CD4-positive, alpha-beta T cell treated with Interleukin-15 for 4 hours (primary cell): ENCODE measurements at places on chromosomes 7 and 10.

DNA sequence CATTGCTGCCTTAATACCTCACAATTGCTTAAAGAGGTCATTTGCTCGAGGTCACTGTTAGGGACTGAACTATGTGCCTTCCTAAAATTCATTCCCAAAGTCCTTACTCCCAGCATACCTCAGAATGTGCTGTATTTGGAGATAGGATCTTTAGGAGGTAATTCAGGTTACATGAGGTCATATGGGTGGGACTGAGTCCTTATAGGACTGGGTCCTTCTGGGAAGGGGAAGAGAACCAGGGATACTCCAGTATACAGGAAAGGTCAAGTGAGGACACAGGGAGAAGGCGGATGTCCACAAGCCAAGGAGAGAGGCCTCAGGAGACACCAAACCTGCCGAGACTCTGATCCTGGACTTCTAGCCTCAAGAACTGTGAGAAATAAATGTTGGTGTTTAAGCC is 253.3 kb downstream of the PRPF18 start:
- no peak for DNase-seq

DNA sequence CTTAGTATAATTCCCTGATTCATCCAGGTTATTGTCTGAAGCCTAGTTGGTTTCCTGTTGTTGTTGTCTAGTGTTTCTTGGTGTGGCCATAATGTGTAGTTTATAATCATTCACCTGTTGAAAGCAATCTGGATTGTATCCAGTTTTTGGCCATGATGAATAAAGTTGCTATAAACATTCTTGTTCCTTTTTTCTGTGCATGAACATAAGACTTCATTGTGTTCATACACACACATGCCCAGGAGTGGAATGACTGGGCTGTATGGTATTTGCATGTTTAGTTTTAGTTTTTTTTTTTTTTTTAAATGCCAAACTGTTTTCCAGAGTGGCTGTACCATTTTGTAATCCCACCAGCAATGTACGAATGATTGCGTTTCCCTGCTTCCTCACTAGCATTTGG is 349.8 kb downstream of the SDK1 start:
- DNase-seq: no peak

DNA sequence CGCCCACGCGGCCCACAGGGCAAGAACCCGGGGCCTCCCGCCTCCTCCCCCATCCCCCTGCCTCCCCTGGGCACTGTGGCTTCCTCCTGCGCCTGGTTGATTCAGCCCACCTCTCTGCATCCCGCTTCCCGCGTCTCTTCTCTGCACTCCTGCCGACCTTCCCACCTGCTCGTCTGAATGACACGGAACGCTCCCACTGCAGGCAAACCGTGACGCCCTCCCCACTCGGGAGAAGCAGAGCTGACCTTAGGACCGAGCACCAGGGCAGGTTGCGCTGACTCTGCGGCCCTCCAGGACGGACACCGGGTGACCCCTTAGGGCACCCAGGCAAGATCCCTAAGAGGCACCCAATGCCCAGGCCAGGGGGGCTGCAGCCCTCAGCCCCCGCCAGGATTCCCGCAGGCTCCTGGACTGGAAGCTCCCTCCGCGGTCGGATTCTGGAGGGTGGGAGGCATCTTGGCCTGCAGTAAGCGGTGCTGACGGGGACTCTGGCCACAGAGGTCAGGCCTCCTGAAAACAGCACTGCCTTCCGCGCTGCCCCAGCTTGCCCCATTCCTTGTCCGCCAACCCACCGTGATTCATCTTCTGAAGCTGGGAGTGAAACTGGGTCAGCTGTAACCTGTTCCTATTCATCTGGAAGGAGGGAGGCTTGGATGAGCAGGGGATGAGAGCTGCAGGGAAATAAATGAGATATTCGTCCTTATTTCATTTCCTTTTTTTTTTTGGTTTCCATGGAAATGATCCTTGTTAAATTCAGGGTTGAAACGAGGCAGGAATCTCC is 990 bp downstream of the CALML3 start:
- no peak for DNase-seq

DNA sequence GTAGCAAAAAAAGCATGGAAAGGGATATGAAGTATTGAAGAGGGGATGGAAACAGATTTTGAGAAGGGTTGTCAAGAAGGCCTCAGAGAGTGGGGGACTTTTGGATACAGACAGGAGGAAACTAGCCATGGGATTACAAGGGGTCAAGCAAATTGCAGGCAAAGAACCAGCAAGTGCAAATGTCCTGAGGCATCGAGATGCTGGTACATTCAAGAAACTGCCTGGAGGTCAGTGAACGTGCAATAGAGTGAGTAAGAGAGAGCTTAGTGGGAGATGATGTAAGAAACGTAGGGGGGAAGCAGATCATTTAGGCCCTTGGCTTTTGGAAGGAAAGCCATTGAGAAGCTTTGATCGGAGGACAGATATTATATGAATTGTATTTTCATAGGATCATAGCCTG is 227.4 kb upstream of the AGK start:
- no peak for DNase-seq

DNA sequence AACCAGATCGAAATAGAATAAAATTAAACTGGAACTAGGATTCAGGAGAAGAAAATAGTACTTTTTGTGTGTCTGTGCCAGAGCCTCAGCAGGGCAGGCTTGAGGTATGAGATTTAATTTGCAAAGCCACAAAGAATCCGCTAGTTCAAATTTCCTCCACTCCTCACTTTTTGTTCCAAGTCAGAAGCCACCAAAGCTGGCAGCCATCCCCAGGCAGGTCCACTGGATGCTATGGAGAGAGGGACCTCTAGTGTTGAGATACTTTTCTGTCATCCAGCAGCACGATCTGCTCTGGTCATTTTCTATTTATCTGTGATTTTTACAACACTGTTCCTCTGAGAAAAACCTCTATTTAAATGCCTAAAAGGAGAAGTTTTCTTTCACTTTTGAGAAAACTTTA is 147.9 kb upstream of the FRMD4A start:
- no peak for DNase-seq

DNA sequence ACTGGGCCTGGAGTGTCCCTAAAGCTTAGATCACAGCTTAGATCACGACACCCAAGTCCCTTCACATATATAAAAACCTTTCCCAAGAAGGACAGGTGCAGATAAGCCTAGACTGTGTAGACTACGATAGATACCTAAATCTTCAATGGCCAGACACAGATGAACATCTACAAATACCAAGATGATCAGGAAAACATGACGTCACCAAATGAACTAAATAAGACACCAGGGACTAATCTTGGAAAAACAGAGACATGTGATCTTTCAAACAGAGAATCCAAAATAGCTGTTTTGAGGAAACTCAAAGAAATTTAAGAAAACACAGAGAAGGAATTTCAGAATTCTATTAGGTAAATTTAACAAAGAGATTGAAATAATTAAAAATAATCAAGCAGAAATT is 1082.6 kb upstream of the PHF14 start:
- no peak for DNase-seq

DNA sequence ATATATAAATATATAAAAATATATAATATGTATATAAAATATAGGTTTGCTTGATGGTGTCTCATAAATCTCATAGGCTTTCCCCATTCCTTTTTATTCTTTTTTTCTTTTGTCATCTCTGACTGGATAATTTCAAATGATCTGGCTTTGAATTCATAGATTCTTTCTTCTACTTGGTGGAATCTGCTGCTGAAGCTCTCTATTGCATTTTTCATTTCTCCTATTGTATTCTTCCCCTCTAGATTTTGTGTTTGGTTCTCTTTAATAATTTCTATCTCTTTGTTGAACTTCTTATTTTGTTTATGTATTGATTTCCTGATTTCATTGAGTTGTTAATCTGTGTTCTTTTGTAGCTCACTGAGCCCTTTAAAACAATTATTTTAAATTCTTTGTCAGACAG is 629.4 kb downstream of the GALNT17 start:
- no peak for DNase-seq

DNA sequence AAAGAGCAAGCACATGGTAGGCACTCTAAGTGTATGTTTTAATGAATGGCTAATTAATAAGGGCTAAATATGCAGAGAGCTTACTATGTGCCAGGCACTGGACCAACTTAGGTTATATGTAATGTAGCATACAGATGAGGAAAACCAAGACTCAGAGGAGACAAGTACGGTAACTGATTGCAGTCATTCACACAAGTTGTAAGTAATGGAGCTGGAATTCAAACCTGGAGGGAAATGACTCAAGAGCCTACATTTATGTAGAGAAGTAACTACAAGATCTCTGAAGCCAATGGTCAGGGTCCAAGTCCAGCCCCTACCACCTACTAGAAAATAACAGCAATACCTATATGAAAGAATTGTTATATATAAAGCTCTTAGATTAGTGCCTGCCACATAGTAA is 97.3 kb upstream of the KCNIP2 start:
- no peak for DNase-seq

DNA sequence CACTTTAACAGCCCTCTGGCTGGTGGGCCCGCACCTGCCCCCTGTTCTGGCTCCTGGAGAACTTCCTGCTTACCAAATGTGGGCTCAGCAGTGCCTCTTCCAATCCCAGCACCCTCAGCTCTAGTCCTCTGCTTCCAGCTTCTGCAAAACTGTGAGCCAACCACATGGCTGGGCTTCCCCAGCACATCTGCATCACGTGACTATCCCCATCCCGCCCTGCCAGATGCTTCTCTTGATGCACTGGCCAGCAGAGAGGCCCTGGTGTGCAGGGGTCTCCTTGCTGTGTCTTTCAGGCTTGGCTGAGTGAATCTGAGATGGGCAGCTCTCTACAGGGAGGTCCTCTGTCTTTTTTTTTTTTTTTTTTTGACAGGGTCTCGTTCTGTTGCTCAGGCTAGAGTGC is 43.8 kb upstream of the DMBT1 start:
- no peak for DNase-seq

DNA sequence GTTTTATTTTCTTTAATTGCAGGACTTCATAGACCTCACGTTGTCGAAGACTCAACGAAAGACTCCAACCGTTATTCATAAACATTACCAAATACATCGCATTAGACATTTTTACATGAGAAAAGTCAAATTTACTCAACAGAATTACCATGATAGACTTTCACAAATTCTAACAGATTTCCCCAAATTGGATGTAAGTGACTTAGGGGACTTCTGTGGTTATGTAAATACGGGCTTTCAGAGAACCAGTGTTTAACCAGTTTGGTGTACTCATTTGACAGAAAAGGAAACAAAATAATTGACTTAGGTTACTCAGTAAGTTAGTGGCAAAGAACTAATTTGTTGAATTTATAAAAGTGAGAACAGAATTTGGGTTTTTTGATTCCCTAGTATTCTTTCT is 4.2 kb downstream of the GTPBP4 start:
- DNase-seq: no peak

DNA sequence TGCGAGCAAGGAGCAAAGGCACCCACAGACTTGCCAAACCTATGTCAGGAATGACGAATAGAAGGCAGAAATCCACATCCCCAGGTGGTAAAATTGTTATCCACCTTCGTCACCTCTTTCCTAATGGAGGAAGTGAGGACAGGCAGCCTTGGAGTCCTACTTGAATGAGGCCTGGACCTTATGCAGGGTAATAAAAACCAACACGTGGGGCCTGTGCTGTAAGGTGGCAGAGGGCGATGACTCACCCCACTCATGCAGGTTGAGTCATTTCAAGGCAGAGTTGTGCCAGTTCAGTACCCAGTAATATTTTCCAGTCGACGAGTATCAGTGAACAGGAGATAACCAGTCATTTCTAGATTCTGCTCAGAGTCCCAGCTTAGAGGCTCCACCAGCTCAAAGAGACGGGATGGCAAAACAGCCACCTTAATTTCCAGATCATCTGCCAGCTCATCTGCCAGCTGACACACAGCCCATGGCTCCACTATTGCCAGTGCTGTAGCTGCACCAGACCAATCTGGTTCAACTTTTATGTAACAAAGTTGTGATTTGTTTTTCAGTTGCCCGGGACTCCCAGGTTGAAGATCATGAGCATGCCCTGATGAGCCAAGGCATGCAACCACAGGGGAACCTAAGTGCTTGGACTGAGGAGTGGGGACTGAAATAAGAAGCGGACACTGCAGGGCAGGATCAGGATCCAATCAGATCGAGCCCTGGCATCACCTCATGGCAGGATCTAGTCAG is 176.2 kb upstream of the ITGB1 start:
- DNase-seq: peak; percentile 91

GRCh38 chr7:141272417-141272816 is 198.6 kb downstream of the TMEM178B start:
- no peak for DNase-seq

DNA sequence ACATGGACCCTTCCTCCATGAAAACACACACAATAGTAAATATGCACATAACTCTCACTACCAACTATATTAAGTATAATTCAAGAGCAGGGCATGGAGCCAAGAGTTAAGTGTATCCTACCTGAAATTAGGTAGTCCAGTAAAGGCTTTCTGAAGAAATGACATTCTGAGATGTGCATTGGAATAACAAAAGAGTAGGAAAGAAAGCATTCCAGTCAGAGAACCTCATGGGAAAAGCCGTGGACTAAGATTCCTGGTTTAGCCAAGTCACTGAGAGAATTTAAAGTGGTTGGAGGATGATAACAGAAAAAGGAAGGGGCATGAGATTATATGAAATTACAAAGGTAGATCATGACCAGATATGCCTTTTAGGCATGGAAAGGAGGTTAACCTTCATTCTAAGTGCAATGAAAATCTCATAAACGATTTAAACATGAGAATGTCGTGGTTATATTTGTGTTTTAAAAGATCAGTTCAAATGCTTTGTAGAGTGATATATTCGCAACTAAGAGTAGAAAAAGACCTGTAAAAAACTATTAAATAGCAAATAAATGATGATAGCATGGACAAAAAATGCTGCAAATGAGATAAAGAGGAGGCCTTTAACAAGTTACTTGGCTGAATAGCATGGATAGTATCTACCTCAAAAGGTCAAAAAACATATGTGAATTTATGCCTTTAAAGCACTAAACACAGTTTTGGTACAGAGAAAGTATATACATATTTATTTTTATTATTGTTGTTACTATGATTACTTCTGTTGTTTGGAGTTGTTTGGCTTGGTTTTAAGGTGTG is 767.4 kb upstream of the GHITM start:
- no peak for DNase-seq

- no peak for DNase-seq
Measured at GRCh38 chr10:105834261-105835059, 1193.4 kb downstream of the SORCS3 start.

DNA sequence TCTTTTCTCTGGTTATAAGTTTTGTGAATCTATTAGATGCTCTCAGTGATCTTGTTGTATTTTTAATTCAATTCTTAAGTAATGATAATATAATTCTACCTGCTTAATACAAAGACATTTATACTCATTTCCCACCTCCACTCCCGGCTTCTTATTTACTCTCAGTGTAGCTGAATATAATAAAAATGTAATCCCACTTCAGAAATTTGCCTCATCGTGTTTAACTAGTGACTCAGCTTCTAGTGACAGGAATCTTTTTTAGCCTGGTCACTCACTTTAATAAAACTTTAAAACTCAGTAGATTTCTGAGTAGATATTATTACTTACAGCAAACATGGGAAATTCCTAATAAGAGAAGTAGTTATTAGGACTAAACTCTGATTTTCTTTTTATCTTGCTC is 1506.2 kb upstream of the LRRTM3 start:
- no peak for DNase-seq

- no peak for DNase-seq
Measured at GRCh38 chr7:102983602-102984001, 70.8 kb downstream of the LRRC17 start.
